Stimulated activated CD4-positive, alpha-beta T cell treated with anti-CD3 and anti-CD28 coated beads, Interleukin-1b, Interleukin-23, amount 100 ng/mL, for 48 hours (primary cell): ENCODE measurements at places on chromosomes 5 and 9.

DNA sequence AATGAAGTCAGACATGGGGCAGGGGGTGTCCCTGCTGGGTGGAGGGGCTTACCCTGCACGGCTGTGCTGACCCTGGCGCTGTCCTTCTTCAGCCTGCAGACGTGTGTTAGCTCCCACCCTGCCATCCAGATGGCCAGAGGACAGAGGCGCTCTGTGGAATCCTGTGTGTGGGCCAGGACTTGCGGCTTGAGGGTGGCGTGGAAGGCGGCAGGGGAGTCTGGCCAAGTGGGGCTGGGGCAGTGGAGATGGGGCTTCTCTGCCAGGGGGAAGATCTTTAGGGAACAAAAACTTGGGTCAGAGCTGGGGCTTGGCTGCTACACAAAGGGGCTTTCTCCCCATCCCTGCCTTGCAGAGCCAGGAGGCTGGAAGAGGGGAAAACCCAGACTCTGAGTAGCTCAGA is 46.5 kb upstream of the SYNPO start:
- DNase-seq = no peak

- no peak for DNase-seq
Measured at GRCh38 chr9:129983891-129984290, 59.1 kb downstream of the FNBP1 start.

DNA sequence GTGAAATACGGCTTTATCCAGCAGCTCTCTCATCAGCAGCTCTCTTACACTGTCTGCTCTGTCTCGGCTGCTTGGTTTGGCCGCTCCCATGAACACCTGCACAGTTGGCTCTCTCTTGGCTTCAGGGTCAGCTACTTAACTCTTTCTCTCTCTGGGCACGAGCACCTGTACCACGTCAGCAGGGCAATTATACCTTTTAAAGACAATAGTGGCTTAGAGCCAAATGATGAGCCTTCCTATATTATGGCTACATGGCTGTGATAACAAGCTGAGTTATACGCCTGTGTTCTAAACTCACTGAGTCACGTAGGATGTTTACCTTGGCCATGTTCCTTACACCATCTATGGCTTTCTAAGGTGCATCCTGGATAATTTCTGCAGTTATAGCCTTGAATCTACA is 69.2 kb upstream of the CTNND2 start:
- DNase-seq = no peak

DNA sequence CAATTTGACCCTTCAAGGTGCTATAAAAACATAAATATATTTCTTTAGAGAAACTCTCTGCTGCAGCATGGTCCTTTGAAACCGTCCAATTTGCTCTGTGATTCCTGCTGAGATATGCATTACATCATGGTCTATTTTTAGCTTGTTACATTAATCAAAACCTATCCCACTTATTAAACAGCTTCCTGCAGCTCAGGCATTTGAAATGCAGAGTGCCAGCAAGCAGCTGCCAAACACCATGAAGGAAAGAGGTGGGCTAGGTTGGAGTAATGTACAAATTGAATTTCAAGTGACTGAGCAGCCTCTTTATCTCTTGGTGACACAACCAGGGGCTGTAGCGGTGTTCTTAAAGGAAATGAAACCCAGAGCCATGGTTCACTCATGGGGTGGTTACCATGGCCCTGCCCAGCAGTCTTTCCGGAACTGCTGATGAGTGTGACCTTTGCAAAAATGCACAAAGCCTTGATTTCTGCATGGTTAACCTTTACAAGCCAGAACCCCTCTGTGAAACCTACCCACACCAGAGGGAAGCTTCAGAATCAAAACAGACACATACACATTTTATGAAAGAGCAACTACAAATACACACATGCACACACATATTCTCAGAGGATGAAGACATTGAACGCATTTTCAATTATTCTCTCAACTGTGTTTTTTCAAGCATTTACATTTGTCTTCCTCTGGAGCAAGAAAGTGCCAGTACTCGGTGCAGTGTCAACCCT is 155.8 kb upstream of the ZNF608 start:
- peak; percentile 5 for DNase-seq

- no peak for DNase-seq
Measured at GRCh38 chr5:104817127-104817526, 1254.5 kb upstream of the NUDT12 start.

- DNase-seq = no peak
Measured at GRCh38 chr5:34622098-34622400, 34.1 kb upstream of the RAI14 start.

GRCh38 chr5:172235132-172235780 is 41.3 kb downstream of the EFCAB9 start:
- no peak for DNase-seq

- DNase-seq = no peak
Measured at GRCh38 chr9:22790329-22790728, 343.7 kb downstream of the DMRTA1 start.

DNA sequence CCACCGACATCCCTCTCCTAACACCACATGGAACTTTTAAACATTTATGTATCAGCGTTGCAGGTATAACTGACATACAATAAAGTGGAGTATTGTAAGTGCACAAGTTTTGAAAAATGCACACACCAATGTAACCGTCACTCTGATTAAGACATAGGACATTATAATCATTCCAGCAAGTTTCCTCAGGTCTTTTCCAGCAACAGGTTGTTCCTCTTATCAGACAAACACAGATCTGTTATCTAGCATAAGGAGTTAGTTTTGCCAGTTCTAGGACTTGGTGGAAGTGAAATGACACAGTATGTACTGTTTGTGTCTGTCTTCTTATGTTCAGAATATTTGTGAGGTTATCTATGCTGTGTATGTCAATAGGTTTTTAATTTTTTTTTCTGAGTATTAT is 69.5 kb upstream of the TRPC7 start:
- DNase-seq = no peak

DNA sequence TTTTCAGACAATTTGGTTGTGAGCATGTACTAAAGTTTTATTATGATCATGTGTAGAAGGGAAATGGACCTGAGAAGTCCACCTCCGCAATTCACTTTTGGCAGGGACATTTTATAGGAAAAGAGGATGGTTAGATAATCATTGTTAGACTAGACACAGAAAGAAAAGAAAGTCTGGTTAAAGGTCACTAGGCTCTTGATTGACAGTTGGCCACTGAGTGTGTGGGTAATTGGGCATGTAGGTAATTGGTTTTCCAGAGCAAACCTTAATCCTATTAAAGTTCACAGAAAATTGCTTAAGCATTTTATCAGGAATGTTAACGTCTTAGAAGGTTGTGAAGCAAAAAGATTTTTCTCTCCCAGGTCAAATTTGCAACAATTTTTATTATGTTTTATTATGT is 158.5 kb upstream of the CLINT1 start:
- no peak for DNase-seq

- DNase-seq = no peak
Measured at GRCh38 chr9:129623331-129623730, 2.4 kb upstream of the C9orf50 start.

GRCh38 chr5:4777435-4777834 is 362.7 kb upstream of the ADAMTS16 start:
- no peak for DNase-seq

DNA sequence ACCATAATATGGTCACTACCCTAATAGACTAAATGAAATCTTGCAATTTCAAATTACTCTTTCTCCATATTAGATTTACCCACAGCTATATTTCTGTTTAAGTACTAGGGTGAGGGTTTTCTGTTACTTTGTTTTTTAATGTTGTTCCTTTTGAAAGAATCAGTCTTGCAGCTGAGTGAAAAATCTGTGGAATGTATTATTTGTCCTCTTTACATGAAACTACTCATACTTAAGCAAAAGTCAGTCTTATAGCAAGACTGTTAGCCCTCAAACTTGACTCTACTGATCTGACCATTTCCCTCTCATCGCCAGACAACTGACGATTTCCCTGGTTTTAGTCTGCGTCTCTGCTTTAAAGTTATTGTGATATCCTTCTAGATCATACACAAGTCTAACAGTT is 84.0 kb downstream of the PIK3R1 start:
- no peak for DNase-seq

- DNase-seq = no peak
Measured at GRCh38 chr9:6921315-6921714, 163.5 kb downstream of the KDM4C start.

GRCh38 chr9:112265391-112265790 is 68.0 kb downstream of the PTBP3 start:
- DNase-seq = no peak

DNA sequence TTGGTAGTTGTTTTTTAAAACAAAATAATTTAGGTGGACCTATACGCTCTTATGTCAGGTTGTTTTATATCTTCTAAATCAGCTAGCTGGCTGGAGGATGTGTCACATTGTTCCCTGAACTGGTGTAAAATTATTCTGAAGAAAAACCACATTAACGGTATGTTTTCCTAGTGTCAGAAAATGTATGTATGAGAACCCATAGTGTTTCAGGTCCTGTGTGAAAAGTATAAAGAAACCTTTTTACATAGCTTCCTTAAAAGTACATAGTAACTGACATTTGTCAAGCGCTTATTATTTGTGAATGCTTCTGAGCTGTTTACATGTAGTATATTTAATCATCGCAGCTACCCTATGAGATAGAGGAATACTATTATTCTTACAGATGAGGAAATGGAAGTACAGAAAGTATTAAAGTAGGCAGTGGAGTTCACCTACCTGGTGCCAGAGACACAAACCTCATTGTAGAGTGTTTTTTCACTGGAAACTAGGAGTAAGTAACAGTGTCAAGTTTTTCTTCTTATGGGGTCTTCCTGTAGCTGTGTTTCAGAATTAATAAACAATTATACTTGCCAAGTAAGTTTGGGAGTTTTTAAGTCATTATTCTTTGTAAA is 10.4 kb upstream of the FAM120AOS start:
- DNase-seq = no peak

DNA sequence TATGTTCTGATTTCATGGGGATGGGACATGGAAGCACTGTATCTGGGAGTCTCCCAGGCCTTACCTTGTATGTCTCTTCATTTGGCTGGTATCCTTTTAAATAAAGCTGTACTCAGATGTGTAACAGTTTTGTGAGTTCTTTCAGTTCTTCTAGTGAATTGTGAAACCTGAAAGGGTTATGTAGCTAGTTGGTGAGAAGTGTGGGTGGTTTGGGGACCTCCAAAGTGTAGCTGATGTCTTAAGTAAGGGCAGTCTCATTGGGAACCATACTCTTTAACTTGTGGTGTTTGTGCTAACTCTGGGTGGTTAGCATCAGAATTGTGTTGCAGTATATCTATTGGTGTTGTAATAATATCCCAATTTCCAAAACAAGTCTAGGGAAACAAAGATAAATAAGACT is 166.9 kb upstream of the CCNH start:
- no peak for DNase-seq

GRCh38 chr5:175520873-175521272 is 42.5 kb downstream of the SFXN1 start:
- DNase-seq = no peak

DNA sequence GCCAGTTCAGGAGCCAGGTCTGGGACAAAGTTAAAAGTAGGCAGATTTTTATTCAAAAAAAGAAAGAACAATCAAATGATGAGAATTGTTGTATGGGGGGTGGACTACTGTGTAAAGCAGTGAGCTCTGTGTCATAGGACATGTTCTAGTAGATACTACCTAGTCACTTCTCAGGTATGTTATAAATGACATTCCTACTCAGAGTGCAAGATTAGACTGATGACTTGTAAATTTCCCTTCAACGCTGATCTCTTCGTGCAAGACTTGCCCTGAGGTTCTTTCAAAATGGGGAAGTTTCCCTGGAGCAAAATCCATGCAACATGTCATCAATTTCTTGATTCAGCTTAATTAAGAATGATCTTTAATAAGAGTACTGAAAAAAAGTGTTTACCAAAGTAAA is 175.1 kb downstream of the RORB start:
- no peak for DNase-seq

DNA sequence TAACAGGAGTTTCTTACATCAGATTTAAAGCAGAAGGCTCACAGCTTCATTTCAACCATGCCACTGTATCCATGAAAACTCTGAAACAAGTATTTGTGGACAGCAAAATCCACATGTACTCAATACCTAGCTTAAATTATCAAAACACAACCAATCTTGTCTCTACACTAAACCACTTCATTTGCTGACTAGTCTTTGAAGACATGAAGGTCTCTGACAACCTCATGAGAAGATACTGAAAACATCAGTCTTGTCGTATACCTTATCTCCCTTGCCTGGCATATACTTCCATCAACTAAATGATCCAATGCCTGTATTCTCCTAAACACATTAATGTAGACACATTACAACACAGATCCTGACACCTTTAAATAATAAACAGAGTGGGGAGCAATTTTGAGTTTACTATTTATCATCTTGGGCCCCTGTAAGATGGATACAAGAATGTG is 2.9 kb downstream of the RPS23 start:
- DNase-seq = no peak

DNA sequence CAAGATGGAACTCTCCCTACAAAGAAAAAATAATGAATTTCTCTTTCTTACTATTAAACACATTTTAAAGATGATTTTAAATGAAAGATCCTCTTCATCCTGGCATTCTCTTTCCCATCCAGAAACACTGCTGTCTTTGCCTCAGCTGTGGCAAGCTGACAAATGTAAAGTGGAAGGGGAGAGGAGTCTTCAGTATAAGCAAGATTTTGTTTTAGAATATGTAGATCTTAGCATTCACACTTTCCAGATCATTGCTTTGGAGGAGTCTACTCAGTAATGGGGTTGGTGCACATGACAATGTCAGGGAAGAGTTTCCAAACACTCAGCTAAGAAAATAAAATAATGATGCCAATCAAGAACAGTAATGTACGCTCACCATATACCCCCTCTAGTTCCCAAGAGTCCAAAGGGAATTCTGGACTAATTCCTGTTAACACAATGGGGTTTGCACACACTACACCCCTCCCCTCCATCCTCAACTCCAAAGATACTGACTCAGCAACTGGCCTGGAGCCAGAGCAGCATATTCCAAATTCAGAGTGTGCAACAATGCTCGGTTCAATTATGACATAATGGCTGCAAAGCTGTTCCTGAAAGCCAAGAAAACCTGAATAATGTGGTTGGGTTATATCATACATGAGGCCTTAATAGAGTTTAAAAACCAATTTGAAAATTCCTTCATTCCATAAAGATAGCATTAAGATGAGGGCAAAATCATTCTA is 4.6 kb downstream of the C5orf63 start:
- DNase-seq = no peak
